Large intestine (tissue), 12 donors: ENCODE measurements at places on chromosomes 16 and 17.
A peak's percentile ranks its signal among the peaks of the same experiment; 100 is the strongest.

DNA sequence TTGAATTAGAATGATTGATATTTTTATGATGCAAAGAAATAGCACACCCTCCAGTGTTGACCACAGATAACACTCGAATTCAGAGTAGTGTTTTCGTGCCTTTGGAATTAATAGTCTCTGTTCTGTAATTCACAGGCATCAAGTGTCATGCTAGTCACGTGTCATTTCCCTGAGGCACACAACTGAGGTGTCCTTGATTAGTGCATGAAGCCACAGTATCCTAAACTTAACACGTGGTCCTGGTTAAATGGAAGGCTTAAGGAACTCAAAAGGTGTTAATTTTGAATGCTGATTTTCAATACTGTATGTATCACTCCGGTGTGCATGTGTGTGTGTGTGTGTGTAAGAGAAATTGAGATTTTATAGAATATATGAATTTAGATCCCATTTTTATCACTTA, 625.6 kb downstream of the TMEM114 start:
- no peak overlapping the region for H3K27ac ChIP-seq
- no peaks in the 10 kb centered on the region for H3K4me1 ChIP-seq
- no peaks in the 10 kb centered on the region for H3K27me3 ChIP-seq
- no peaks in the 10 kb centered on the region for H3K36me3 ChIP-seq

- H3K27me3 ChIP-seq: no peaks in the 10 kb centered on the region
- no peak for DNase-seq
- H3K4me1 ChIP-seq: no peaks in the 10 kb centered on the region
- H3K27ac ChIP-seq: no peak overlapping the region
- H3K4me3 ChIP-seq: no peak overlapping the region
These were observed 440.6 kb upstream of the DYNLRB2 start for GRCh38 chr16:80100186-80100585.

GRCh38 chr17:2089021-2089422, 34.1 kb downstream of the HIC1 start:
- peak; percentile 57 for DNase-seq
- peak overlapping the region; percentile 83 for H3K27ac ChIP-seq
- no peaks in the 10 kb centered on the region for H3K27me3 ChIP-seq
- H3K4me3 ChIP-seq: no peak overlapping the region
- peaks cover 2% of the 10 kb centered on the region for H3K36me3 ChIP-seq

DNA sequence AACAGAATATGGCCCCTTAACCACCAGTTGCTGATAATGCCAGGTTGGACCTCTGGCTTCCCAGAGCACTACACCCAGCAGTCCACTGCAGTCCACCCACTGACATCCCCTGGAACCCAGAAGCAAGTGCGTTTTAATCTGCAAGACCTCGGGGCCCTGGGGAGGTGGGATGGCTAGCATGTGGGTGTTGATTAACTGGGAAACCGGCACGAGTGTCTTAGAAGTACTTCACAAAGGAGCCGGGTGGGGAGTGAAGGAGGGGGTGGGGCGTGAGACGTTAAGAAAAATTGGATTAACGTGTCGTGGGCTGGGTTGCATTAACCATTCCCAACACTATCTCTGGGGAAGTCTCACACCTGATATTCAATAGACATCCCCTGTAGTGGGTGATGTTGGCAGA, 6.1 kb upstream of the HIC1 start:
- H3K27ac ChIP-seq: no peak overlapping the region
- no peak for DNase-seq
- H3K27me3 ChIP-seq: peaks cover 39% of the 10 kb centered on the region
- H3K4me1 ChIP-seq: peaks cover 11% of the 10 kb centered on the region
- no peak overlapping the region for H3K4me3 ChIP-seq

DNA sequence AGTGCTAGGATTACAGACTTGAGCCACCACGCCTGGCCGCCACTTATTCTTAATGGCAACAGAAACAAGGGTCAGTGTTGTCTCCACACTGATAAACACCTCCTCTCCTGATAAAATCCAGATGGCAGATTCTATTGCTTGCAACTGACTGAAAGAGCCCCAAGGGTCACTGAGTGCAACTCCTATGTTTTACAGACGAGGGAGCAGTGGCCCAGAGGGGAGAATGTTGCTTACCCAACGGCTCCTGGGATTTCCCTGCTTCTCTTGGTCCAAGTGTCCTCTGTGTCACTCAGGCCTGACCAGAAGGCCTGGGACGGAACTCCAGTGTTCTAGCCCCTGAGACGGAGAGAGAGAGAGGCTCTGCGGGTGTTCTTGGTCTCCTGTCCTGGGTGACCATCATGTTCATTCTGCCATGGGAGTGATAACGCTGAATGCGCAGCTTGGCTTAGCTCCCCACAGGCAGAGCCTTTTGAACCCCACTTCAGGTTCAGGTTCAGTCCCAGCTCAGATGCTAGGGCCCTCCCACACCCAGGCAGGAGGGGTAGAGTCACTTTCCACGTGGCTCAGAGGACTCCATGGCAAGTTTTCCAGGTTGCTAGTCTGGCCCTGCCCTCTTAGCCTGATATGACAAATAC, 77.3 kb upstream of the NLRP1 start:
- H3K4me1 ChIP-seq: no peaks in the 10 kb centered on the region
- H3K27me3 ChIP-seq: no peaks in the 10 kb centered on the region
- no peak overlapping the region for H3K4me3 ChIP-seq
- no peaks in the 10 kb centered on the region for H3K36me3 ChIP-seq

DNA sequence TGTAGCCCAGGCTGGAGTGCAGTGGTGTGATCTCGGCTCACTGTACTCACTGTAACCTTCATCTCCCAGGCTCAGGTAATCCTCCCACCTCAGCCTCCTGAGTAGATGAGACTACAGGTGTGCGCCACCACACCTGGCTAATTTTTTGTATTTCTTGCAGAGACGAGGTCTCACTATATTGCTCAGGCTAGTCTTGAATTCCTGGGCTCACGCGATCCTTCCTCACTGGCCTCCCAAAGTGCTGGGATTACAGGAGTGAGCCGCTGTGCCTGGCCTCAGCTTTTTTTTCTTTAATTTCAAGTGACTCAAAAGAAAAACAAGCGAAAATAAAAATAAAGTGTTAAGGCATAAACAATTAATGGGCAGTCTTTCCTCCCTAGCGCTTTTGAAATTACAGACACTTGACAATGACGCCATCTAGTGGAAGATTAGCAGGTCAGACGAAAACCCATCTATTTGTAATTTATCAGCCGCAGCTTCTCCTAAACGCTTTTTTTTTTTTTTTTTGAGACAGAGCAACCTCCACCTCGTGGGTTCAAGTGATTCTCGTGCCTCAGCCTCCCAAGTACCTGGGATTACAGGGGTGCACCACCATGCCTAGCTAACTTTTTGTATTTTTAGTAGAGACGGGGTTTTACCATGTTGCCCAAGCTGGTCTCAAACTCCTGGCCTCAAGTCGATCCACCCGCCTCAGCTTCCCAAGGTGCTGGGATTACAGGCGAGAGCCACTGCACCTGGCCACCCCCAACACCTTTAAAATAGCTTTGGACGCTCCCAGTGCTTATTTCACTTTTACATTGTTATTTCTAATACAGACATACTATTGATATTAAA, 28.1 kb upstream of the PECAM1 start:
- no peak overlapping the region for H3K4me3 ChIP-seq
- H3K36me3 ChIP-seq: no peaks in the 10 kb centered on the region
- no peaks in the 10 kb centered on the region for H3K4me1 ChIP-seq
- H3K27ac ChIP-seq: no peak overlapping the region
- peak; percentile 37 for DNase-seq

- H3K4me1 ChIP-seq: peaks cover 19% of the 10 kb centered on the region
- H3K4me3 ChIP-seq: no peak overlapping the region
- H3K36me3 ChIP-seq: no peaks in the 10 kb centered on the region
- peaks cover 7% of the 10 kb centered on the region for H3K27me3 ChIP-seq
- no peak for DNase-seq
These were observed 2.5 kb downstream of the CORO1A start for GRCh38 chr16:30185683-30186421.

GRCh38 chr16:87929986-87930385, 6.3 kb downstream of the CA5A start:
- peaks cover 4% of the 10 kb centered on the region for H3K27me3 ChIP-seq
- H3K4me3 ChIP-seq: no peak overlapping the region
- no peaks in the 10 kb centered on the region for H3K36me3 ChIP-seq
- no peaks in the 10 kb centered on the region for H3K4me1 ChIP-seq
- H3K27ac ChIP-seq: no peak overlapping the region

DNA sequence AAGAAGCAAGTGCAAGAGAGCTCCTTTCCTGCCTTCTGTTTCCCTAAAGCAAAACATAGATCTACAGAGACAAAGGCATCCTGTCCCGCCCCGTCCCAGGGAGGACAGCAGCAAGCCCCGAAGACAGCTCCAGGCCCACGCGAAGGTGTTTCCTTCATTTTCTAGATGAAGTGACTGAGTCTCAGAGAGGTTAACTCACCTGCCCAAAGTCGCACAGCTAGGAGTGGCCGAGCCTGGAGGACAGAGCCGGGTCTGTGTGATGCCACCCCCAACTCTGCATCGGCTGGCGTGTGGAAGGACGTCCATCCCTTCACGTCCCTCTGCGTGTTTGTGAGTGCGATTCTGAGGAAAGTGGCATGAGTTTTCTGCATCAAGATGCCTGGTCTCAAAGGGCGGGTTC, 187.2 kb upstream of the CHMP6 start:
- H3K4me3 ChIP-seq: no peak overlapping the region
- no peaks in the 10 kb centered on the region for H3K4me1 ChIP-seq
- peaks cover 2% of the 10 kb centered on the region for H3K36me3 ChIP-seq
- no peak for DNase-seq
- H3K27me3 ChIP-seq: no peaks in the 10 kb centered on the region
- H3K27ac ChIP-seq: no peak overlapping the region

DNA sequence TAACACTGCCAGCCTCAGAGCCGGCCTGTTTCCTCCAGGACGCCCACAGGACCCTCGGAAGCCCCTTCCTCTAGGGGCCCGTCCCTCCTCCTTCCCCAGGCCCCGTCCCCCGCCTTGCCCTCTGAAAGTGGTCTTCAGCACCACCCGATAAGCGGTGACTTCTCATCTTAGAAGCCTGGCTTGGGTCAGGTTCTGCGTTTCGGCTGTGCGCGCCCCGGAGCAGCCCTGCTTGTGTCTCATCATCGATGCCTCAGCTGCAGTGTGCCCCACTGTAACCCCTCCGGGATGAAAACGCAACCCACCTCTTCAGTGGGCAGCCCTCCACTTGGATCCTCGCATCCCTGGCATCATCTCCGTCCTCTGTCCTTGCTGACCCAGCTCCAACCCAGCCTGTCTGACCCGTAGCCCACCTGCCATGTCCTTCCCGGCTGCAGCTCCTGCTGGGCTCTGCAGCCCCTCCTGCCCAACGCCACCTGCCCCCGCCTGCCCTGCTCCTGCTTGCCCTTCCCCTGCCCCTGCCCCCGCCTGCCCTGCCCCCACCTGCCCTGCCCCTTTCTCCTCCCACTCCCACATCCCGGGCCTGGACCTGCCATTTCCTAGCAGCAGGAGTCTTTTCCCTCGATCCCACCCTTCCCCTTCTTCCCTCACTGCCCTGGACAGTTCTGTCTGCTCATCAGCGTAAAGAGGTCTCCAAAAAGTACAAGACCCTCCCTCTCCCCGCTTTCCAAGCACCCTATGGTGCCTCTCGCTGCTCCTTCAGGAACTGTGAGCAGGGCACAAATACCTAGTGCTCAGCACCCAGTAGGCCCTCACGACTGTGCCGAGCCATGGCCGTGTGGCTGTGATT, 112.5 kb upstream of the CHMP6 start:
- no peaks in the 10 kb centered on the region for H3K27me3 ChIP-seq
- H3K4me1 ChIP-seq: no peaks in the 10 kb centered on the region
- H3K27ac ChIP-seq: no peak overlapping the region
- DNase-seq: no peak

DNA sequence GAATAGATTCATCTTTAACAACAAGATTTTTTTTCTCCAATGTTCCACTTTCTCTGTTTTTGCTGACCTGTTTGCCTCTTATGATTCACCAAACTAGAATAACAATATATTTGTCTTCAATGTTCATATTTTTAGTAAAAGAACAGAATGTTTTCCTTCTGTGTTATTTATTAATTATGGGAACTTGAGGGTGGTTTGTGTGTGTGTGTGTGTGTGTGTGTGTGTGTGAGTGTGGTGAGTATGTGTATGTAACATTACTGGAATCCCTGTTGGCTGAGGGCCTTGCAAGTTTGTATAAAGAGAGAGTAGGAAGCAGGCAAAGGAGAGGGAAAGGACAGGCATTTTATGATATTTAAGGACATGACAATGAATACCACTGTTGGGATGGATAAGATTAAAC, 13.8 kb downstream of the STXBP4 start:
- no peak overlapping the region for H3K4me3 ChIP-seq
- H3K27ac ChIP-seq: no peak overlapping the region
- peaks cover 7% of the 10 kb centered on the region for H3K36me3 ChIP-seq
- H3K4me1 ChIP-seq: no peaks in the 10 kb centered on the region
- DNase-seq: no peak

- no peaks in the 10 kb centered on the region for H3K27me3 ChIP-seq
- H3K4me1 ChIP-seq: no peaks in the 10 kb centered on the region
- H3K27ac ChIP-seq: no peak overlapping the region
- no peak for DNase-seq
- no peaks in the 10 kb centered on the region for H3K36me3 ChIP-seq
These were observed 280.0 kb downstream of the TMEM114 start for GRCh38 chr16:8310323-8310722.

DNA sequence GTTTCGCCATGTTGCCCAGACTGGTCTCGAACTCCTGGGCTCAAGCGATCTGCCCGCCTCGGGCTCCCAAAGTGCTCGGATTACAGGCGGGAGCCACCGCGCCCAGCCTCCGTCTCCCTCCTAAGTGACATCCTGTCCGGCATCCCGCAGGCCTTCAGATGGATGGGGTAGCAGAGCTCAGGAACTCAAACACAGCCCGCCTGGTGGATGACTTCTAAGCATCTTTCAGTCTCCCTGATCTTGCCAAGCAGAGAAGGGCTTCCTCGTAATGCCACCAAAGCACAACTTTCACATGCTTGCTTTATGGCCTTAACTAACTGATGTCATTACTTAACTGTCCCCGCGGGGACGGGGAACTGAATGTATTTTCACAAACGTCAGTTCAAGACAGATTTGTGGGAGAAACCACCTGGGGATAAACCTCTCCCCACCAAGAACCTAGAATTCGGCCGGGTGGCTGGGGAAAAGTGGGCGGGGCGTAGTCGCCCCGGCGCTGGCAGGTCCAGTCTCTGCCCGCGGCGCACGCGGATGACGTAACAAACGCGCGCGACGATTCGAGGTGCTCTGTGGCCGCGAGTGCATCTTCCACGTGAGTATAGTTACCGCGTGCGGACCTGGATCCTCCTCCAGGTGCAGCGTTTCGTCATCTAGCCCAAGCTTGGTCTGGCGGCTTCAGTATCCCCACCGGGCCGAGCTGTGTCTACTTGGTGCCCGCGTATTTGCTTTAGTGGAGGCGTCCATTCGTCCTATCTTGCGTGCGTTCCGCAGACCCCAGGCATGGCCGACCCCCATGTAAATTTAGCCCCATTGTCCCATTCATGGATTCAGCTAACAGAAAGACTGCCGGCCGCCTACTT, at the start of gene PFAS:
Gene PFAS (plus strand): TSS at position 539 of the 857 bp plus-strand sequence. CDS start 4,649 bp downstream, outside the sequence.
- peak; percentile 97 for DNase-seq
- H3K4me1 ChIP-seq: peaks cover 7% of the 10 kb centered on the region
- H3K27me3 ChIP-seq: no peaks in the 10 kb centered on the region
- peak within 1 kb of the TSS; percentile 85 for H3K4me3 ChIP-seq
- H3K36me3 ChIP-seq: peaks cover 4% of the 10 kb centered on the region
